NCI-H446 (cell line): ENCODE measurements at places on chromosomes 3 and 15.

GRCh38 chr3:143975554-143976152, 4.0 kb downstream of the DIPK2A start:
- peak; percentile 46 for DNase-seq

DNA sequence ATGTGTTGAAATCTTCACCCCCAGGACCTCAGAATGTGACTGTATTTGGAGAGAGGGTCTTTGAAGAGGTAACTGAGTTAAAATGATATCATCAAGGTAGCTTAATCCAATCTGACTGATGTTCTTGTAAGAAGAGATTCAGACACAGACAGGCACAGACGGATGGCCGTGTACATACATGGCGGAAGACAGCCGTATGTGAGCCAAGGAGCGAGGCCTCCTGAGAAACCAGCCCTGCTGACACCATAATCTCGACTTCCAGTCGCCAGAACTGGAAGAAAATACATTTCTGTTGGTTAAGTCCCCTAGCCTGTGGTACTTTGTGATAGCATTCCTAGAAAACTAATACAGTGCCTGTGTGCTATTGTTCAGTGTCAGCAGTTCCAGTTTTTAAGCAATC, 73.6 kb downstream of the APBA2 start:
- DNase-seq = no peak

GRCh38 chr15:84598993-84599392, 1.8 kb upstream of the ZSCAN2 start:
- DNase-seq = peak; percentile 51

GRCh38 chr15:29268706-29269484, 727 bp downstream of the NSMCE3 start:
- DNase-seq = no peak

- DNase-seq = no peak
These were observed 29.0 kb downstream of the TTBK2 start for GRCh38 chr15:42891569-42891968.

- no peak for DNase-seq
These were observed 190.3 kb downstream of the FEZF2 start for GRCh38 chr3:62183087-62183486.

- no peak for DNase-seq
These were observed 103.8 kb upstream of the PRICKLE2 start for GRCh38 chr3:64329037-64329436.

GRCh38 chr3:177557548-177557947, 360.3 kb upstream of the TBL1XR1 start:
- DNase-seq = no peak

DNA sequence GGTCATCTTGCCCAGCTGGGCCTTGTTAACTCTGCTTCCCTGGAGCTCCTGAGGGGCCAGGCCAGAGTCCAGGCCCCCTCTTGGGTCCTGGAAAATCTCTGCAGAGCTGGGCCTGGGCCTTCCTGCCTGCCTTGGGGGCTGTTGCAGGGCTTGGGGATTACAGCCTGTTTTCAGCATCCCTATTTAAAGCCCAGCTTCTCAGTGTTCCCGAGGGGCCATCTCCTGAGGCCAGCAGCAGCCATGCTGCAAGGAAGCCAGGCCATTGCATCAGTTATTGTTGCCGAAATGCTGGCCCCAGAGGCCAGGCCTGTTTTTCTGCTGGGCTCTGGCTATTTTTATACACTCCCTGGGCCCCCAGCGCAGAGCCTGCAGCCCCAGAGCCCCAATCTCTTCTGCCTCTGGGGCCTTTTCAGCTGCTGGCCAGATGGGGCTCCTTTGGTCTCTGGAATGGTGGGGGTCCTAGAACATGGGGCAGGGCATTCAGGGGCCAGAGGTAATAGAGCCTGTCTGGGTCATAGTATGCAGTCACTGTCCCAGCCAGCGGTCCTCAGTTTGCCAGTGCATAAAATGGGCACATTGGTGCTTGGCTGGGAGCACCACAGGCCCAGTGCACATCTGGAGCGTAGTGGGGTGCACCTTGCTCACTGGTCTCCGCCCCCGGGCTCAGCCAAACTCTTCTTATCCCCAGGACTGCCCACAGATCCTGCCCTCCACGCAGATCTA, 28.5 kb downstream of the PLXNA1 start:
- DNase-seq = no peak
